ENCODE measurements at places on chromosomes 2 and 18.

DNA sequence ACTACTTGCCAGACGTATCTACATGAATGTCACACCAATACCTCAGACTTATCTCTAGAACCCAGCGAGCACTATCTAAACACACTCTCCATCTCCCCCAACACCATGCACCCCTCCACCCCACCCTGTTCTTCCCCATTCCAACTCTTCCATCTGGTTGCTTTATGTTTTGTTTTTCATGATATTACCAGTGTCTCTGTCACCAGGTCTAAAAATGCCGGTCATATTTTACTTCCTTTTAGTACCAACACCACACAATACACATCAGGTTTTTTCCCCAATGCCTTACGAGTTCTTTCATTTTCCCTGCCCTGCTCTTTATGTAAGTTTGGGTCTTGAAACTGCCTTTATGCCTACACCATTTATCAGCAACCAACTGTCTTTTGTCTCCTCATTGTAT lies 10.2 kb upstream of the ITGA4 start:
- no peak for DNase-seq

- no peak for DNase-seq
Observed at GRCh38 chr18:12658426-12659138, 675 bp upstream of the SPIRE1 start.

GRCh38 chr2:108388045-108388444 lies 10.3 kb downstream of the SULT1C4 start:
- no peak for DNase-seq

DNA sequence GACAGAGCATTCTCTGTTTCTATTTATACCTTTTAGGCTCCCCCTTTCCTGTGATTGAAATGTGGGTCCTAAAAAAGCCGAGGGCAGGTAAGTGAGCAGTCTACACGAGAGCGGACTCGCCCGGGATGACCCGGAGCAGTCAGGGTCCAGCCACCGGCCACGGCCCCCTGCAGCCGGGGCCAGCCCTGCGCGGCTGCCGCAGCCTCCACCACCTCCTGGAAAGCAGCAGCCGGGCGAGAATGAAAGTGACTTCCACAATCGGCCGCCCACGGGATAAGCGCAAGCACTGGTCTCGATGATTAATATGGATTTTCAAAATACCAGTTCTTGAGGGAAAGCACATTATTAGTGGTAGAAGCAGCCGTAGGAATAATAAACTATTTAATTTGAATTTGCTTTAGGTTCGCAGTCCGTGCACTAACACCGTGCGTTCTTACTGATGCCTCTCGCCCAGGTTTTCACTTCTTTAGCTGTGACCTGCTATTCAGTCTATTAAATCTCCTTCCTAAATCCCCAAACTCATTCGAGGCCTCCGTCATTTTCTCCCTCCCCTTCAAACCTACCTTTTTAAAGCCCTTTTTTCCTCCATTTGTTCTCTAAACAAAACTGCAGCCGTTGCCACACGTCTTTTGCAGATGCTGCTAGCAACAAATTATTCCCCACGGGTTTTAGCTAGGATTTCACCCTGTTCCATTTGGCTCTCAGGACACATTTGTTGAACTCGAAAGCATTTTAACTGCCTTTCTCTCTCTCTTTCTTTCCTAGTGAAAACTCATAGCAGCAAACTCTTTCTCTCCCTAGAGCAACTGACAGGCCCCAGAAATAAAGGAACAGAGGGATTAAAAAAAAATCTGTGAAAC lies 1015.1 kb upstream of the PIK3C3 start:
- no peak for DNase-seq

DNA sequence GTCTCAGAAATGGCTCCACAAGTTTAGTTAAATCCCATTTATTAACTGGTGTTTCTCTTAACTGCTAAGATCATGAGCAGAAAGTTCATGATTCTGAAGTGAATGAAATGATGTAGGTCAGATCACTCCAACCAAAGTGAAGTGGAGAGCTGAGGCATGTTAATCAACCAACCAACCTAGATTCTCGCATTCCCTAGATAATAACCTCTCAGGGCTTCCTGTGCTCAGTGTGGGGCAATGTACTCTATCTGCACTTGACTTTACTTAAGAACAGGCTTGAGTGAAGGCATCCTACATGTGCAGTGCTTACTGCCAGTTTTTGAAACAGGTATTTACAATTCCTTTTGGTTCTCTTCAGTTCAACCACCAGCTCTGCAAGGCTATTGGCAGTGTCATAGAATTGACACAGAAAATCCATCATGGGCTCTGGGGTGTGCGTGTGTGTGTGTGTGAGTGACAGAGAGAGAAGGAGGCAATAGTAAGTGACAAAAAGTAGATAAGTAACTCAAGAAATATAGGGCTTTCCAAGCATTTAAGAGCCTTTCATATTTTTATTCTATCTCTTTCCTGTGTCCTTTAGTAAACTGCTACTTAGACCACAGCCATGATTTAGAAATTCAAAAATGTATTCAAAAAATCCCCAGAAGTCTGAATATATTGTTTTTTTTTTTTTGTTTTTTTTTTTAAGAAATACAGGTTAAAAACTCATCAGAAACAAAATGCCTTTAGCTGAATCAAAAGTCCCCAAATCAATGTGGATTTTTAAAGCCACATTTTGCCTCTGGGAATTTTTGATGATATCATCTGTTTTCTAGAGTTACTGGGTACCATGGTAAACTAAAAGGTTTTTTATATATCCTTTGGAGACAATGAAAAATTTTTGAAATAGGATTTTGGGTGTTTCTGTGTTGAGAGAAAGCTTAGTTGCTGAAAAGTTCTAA lies 28.6 kb downstream of the DOCK10 start:
- DNase-seq: no peak

DNA sequence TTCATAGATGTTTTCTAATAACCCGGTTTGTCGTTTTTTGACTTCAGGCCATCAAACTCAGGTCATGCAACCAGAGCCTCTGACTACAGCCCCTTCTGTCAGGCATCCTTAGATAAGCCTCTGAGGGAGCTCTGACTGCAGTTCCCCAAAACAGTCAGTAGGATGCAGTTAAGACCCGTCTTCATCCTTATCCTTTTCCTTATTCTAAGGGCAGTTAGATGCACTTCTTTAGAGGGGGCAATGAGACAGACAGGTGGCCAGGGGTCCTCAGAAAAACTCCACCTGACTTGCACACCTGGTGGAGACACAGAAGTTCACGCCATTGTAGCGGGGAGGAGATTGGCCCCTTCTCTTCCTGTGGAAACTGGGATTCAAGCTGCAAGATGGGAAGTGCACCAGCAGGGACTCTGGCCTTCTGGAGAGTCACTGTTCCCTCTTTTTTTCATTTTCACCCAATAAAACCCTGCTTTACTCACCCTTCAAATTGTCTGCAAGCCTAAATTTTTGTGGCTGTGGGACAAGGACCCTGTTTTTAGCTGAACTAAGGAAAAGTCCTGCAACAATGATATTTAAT lies 104.8 kb upstream of the TFPI start:
- no peak for DNase-seq
